Activated naive CD4-positive, alpha-beta T cell (primary cell): ENCODE measurements at places on chromosomes 12 and 14.

GRCh38 chr14:90991690-90992443, 68.6 kb downstream of the RPS6KA5 start:
- DNase-seq: no peak

GRCh38 chr14:54593860-54594259, 26.9 kb downstream of the SAMD4A start:
- no peak for DNase-seq

GRCh38 chr14:52220924-52221811, 46.3 kb upstream of the PTGDR start:
- no peak for DNase-seq

GRCh38 chr12:25552681-25553080, 402 bp downstream of the LMNTD1 start:
- no peak for DNase-seq

DNA sequence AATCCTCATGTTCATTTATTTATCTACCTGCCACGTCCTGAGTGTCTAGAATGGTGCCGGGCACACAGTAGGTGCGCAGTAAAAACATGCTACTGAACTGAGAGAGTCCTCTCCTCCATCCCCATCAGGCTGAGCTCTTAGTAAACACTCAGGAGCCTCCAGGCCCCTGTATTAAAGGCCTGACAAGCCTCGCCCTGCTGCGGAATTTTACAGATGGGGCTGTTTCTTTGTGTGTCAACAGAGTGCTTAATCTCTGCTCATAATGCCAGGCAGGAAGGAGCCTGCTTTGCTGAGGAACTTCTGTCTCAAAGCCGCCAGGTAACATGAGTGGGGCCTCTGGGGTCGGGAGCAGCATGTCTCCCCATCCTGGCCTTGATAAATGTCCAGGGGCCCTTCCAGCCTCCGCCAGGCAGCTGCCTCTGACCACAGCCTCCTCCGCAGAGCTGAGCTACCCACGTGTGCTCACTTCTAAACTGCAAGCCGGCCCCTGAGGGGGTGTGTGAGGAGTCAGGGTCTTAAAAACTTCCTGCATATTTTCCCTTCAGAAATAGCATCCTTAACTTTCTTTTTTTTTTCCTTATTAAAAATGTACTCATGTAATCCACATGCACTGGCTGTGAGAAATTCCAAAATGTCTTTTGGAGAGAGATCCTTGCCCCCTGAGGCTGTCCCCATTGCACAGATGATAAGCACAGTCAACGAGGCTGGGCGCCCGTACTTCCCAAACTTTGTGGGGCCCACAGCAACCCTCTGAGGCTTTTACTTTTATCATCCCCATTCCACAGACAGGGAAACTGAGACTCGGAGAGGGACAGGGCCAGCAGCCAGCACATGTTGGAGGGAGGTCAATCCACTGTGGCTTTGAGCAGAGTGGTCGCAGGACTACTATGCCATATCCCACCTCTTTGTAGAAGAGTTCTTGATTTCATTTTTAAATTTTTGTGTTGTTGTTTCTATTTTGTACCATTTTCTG, 116.0 kb upstream of the NCOR2 start:
- DNase-seq: no peak

DNA sequence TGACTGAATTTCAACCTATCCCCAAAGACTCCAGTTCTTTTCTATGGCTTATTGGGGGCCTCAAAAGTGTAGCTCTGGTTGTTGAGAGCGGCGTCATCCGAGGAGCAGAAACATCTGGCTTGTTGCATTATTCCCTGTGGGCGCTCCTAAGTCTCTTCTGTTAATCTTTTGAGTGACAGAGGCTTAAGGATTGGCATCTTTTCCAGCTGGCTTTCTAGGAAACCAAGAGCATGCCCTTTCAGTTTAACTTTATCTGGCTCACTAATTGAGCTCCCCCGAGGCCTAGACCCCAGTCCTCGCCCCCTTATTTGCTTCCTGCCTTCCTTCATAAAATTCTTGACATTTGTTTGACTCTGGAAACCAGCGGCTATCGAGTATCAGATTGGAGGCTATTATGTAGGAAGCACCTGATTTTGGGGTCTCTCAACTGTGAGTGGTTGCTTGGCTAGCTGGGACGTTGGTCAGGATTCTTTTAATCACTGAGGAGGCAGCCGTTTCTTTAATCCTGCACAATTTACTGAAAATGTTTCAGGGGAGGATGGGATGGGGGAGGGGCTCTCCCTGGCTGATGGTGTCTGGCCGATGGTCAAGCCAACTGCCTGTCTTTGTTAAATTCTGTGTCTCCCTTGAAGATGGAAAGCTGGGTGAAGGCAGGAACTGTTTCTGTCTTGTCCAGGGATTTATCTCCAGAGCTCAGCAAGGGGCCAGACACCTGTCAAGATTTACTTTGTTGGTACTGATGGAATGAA, 3.1 kb downstream of the SMOC1 start:
- DNase-seq: no peak

DNA sequence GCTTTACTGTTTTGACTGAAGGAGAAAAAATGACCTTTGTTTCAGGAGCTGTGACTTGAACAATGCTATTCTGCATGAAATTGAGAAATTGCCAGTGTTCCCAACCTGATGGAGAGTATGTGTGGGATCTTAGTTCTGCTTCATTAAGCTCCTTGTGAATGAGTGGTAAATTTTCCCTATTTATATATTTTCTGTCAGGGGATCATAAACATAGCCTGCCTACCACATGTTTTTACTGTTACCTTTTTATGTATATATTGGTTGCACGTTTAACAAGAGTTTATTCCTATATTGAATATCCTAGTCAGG, 271.7 kb downstream of the PDZRN4 start:
- no peak for DNase-seq

GRCh38 chr12:69932154-69932553, 107.1 kb downstream of the MYRFL start:
- DNase-seq: no peak

GRCh38 chr12:94152292-94153078, 4.1 kb downstream of the PLXNC1 start:
- no peak for DNase-seq

DNA sequence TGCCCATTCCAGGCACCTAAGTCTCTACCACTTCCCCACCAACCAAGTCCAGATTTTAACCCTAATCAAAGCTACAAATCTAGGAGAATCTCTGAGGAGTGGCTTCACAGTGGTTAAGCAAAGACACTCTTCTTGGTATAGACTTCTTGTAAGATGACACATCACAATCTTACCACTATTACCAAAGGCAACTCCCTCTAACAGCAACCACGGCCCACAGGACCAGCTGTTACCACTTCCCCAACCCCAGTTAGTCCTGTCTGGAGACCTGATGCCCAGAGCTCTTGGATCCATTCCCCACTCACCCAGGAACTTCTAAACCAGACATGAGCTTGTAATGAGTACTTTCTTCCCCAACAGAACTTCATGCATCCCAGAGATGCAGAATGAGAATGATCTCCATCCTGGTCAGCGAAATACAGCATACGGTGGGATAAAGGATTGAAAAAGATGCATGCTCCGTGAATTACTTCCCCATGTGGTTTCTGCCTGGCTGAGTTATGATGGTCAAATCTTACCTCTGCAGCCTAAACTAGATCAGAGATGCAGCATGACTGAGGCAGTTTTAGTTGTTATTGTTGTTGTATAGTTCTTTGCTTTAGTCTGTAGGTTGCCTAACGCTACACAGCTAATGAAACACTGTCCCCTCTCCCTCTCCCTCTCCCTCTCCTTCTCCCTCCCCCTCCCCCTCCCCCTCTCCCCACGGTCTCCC, 87.7 kb upstream of the FOXN3 start:
- no peak for DNase-seq

DNA sequence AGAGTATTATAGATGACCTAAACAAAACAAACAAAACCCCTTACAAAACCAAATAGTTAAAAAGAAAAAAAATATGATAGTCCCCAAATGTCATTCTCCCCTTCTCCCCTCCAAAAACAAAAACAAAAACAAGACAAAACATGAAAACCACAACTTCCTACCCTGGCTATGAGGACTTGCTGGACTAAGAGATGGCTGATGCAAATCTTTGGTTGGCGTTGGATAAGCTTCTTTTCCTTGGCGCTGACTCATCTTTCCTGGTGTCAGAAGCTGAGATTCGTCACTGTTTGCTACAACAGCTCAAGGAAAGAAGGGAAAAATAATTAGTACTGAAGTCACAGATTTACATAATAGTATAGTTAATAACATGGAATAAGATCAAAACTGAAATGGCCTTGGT, 102.5 kb upstream of the BBS10 start:
- no peak for DNase-seq

GRCh38 chr12:104213952-104214351, 1.6 kb upstream of the TXNRD1 start:
- DNase-seq: no peak

DNA sequence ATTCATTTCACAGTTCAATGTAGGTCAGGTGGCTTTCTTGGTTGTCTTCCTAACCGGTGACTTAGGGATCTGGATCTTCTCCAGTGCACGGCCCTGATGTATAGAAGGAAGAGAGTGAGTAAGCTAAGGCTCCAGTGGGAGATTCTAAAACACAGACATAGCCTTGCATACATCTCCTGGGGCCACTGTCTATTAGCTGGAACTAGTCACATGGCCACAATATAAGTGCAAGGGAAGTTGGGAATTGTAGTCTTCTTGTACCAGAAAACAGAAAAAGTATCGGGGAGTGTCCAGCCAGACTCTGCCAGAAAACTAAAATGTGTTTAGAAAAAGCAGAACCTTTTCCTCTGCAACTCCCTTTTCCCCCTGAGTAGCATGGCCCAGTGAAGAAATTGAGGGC, 531.6 kb downstream of the VRK1 start:
- no peak for DNase-seq

GRCh38 chr12:32052212-32052713, 54.4 kb upstream of the BICD1 start:
- DNase-seq: no peak

- DNase-seq: no peak
Observed at GRCh38 chr12:94563286-94563685, 87.1 kb downstream of the TMCC3 start.

GRCh38 chr12:24172031-24172772, 222.7 kb upstream of the SOX5 start:
- DNase-seq: no peak

DNA sequence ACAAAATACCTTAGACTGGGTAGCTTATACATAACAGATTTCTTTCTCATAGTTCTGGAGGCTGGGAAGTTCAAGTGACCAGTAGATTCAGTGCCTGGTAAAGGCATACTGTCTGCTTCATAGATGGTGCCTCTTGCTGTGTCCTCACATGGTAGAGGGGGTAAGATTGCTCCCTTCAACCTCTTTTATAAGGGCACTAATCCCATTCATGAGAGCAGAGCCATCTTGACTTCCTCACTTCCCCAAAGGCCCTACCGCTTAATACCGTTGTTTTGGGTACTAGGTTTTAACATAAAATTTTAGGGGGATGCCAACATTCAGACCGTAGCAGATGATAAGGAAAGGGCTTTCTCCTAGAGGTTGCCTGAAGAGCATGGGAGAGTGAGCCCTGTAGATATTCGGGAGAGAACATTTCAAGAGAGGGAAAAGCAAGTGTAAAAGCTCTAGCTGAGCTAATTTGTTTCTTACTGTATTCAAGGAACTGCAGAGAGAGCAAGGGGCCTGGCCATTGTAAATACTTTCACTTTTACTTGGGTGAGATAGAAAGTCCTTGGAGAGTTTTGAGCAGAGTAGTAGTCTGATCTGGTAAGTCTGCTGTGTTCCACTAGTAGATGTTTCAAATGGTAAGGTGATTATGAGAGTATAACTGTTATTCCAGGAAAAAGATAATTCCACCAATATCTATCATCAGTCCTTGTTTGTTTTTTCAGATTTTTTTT, 27.3 kb downstream of the FRS2 start:
- DNase-seq: no peak

- DNase-seq: no peak
Observed at GRCh38 chr12:103269946-103270345, 225.8 kb downstream of the C12orf42 start.

DNA sequence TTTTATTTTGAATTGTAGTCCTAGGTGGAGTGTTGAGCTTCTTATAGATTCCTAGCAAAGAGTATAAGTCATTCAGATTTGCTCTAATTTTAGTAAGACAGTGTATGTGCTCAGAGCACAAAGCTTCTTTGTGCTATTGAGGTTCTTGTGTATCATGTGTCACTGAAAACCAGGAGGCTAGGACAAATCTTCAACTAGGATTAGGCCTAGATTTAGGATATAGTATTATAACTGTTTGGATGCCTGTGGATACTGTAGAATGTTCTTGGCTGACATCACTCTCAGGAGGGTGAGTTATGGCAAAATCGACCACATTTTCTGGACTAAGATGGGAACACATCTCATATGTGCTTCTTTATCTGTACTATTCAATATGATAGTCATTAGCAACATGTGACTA, 86.5 kb downstream of the DHRS2 start:
- DNase-seq: no peak

DNA sequence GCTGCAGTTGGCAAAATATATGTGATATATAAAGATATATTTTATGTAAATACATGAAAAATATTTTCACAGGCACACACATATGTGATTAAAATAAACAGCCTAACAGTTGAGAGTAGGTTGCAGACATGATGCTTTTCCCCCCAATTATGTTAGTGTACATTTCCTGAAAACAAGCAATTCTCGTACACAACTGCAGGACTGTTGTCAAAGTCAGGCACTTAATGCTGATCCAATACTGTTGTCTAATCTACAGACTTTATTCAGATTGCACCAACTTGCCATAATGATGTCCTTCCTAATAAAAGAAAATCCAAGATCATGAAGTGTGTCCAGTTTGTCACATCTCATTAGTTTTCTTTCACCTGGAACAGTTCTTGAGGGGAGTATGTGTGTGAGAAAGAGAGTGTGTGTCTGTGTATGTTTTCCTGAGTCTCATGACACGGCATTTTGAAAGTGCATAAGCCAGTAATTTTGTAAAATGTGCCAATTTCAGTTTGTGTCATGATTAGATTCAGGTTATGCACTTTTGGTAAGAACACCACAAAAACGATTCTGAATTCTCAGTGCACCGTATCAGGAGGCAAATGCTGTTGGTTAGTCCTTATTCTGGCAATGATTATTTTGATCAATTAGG, 16.5 kb upstream of the SEL1L start:
- DNase-seq: no peak

DNA sequence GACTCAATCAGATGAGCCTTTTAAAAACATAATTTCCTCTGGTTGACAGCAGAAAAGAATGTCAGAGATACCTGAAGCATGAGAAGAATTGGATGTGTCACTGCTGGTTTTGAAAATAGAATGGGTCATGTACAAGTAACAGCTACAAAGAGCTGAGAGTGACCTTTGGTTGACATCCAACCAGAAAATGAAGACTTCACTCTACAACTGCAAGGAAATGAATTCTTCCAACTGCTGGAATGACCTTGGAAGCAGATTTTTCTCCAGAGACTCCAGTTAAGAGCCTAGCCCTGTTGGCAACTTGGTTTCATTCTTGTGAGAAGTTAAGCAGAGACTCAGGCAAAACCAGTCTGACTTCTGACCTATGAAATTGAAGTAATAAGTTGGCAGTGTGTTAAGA, 505.9 kb downstream of the SLC16A7 start:
- DNase-seq: no peak

- no peak for DNase-seq
Observed at GRCh38 chr12:20963762-20964161, 153.3 kb downstream of the SLCO1B3 start.
